Suppressor macrophage treated with lipopolysaccharide for 4 hours (primary cell): ENCODE measurements at places on chromosomes 1 and 21.
A peak's percentile ranks its signal among the peaks of the same experiment; 100 is the strongest.

DNA sequence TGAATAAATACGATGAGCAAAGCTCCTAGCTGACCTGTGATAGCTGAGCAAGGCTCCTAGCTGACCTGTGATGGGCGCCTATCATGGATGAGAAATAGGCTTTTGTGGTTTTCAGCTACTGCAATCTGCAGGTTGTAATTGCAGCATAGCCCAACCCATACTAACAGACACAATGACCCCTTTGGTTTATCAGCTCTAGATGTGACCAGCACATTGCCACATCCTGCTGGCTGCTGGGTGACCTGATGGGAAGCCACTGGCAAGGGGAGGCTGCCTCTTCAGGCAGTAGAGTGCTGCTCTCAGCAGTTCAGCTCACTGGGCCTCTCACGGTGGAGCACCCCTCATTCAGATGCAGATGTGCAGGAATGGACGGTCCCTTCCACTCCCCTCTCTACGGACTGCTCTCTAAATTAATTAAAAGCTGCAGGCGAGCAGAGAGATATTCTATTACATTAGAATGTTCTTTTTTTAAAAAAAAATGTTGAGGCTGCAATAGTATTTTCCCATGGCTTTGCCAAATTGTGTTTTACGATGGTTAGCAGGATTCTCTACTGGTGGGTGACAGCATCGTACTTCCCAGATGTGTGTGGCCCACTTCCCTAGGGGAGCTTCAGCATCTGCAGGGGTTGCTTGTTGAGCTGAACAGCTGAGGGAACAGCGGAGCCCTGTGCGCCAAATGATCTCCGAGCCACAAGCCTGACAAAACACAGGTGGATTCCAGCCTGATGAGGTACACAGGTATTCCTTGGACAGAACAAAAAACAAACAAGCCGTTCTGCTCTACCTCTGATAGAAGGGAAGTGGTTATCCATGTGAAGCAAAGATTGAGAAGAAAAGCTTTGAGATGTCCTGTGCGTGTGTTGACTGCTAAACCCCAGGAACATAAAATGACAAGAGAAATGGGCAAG, 65.0 kb downstream of the SYT6 start:
- DNase-seq = no peak

DNA sequence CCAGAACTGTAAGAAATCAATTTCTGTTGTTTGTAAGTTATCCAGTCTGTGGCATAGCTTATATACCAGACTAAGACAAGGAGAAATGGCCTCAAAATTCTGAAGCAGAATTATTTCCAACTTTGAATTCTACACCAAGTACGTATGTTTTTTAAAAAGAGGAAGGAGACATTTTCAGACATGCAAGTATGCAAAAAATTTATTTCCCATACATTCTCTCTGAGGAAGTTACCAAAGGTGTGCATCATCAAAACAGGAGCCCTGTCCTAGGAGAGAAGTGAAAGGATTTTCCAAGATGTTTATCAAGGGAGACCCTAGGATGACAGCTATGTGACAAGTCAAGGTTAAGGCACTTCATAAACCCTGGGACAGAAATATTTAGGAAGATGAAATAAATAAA, 49.3 kb upstream of the RABGAP1L start:
- peak; percentile 15 for DNase-seq

- no peak for DNase-seq
Measured at GRCh38 chr1:237887542-237887941, 3.2 kb downstream of the ZP4 start.

DNA sequence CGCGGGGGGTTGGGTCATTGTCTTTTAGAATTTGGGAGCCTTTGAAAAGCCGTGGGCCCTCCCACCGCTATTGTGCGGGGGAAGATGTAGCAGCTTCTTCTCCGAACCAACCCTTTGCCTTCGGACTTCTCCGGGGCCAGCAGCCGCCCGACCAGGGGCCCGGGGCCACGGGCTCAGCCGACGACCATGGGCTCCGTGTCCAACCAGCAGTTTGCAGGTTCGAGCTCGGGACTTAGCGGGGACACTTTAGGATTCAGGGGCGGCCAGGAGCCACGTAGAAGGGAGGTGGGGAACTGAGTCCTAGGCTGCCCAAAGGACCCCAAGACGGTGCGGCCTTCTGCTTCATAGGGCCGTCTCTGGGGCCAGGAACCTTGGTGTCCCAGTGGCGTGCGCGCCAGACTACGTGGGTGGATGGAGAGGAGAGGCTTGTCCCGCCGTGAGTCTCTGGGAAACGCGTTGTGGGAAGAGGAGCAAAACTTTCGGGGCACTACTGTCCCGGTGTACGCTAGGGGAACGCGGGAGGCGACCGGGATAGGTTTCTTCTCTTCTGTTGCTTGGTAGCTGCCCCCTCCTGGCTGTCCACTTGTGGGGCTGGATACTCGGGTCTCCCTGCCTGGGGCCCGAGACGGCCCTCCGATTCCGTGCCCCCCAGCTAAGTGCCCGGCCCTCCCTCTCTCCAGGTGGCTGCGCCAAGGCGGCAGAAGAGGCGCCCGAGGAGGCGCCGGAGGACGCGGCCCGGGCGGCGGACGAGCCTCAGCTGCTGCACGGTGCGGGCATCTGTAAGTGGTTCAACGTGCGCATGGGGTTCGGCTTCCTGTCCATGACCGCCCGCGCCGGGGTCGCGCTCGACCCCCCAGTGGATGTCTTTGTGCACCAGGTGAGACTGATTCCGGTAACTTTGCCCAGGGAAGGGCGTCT, at the start of gene LIN28A:
Gene LIN28A (plus strand): TSS at position 112 of the 918 bp plus-strand sequence. CDS start 75 bp downstream, at position 187.
- DNase-seq = no peak

DNA sequence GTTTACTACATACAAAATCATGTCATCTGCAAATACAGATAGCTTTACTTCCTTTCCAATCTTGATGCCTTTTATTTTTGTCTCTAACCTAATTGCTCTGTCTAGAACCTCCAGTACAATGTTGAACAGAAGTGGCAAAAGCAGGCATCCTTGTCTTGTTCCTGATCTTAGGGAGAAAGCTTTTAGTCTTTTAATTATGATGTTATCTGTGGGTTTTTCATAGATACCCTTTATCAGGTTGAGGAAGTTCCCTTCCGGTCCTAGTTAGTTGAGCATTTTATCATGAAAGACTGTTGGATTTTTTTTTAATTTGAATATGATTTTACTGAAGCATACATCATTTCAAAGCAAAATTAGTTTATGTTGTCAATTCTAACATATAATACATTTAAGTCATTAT, 45.7 kb upstream of the DISC1 start:
- no peak for DNase-seq

DNA sequence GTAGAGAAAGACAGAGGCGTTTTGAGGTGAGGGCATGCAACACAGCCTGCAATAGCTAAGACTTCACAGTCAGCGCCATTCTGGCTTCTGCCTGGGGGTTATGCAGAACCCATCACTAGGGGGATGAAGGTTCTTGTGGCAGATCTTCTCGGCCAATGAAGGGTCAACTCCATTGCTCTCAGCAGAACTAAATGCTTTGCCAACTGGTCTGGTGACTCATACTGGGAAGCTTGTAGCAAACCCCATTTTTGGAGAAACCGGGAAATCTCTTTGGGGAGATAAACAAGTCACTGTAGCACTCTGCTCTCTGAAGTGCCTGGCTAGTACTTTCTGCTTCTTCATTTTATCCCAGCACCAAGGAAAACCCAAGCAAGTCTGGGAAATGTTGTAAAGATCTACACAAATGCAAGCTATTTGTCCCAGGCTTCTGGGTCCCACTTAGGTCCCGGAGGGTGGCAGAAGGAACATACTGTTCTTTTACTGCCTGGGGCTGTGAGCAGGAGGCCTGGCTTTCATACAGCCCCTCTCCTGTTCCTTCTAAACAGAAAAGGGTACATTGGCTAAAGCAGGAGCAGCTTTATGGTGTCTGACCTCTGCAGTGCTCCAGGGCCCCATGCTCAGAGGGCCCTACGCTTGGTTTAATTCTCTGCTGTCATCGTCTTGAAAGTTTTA, 28.8 kb downstream of the SHISA4 start:
- no peak for DNase-seq

GRCh38 chr1:241957692-241958494, at the start of gene BECN2:
Gene BECN2, plus strand, starts transcription at chr1:241957767. Its CDS starts 0 bp downstream, at chr1:241957767.
- DNase-seq = no peak

DNA sequence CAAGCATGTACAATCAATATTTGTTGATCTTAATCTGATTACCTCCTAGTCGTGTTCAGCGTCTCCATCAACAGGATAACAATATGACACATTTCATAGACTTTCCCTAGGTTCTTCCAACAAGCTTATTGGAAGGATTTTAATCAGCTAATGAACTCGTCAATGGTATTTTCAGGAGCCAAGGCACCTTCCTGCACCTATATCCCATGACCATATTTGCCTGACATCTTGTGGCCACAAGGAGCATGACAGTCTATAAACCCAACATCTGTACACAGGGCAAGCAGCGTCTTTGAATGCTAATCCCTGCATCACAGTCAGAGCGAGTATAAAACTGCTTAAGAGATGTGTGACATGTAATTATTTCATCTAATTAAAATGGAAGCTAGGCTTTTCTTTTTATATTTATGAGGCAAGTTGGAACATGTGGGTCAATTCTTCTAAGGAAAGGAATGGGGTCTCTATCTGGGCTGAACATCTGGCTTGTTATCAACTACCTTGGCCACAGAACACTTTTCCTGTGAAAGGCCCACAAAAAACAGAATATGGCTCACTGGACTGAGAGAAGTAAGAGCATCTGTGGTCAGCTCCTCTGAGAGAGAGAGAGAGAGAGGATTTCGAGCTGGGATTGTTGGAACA, 388.8 kb downstream of the NTNG1 start:
- DNase-seq = peak; percentile 46

- DNase-seq = no peak
Measured at GRCh38 chr1:45348020-45348419, 7.8 kb upstream of the MUTYH start.

DNA sequence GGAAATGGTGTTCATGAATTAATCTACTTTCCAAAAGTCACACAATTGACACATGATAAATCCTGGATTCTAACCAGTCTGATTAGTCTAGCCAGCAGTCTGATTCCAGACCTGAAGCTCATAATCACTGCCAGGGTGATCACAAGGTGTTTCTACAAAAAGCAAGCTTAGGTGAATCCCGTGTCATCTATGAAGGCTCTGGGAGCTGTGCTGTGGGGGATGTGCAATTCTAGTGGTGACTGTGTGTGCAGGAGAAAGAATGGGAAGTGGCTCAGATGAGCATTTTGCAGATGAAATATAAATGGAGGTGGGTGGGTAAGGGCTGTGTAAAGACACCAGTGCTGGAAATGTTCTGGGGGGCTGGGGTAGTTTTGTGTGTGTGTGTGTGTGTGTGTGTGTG, 1.8 kb upstream of the NPPB start:
- no peak for DNase-seq

DNA sequence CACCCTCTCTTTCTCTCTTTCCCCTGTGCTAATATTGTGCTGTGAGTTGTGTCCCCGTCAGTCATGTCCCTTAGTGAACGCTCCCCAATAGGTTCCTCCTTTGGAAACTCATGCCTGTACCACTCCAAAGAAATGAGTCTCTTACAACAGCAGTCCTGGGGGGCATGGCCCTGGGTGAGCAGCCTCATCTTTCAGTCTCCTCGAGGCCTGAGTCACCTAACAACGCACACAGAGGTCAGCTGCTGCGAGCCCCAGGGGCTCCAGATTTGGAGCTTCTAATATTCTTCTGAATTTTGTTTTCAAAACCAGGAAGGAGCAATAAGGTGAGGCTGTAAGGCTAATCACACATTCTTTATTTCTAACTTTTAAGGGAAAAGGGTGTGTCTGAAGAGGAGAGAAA, 30.5 kb upstream of the ZBTB8A start:
- no peak for DNase-seq
